ENCODE measurements at places on chromosomes 3 and 15.

DNA sequence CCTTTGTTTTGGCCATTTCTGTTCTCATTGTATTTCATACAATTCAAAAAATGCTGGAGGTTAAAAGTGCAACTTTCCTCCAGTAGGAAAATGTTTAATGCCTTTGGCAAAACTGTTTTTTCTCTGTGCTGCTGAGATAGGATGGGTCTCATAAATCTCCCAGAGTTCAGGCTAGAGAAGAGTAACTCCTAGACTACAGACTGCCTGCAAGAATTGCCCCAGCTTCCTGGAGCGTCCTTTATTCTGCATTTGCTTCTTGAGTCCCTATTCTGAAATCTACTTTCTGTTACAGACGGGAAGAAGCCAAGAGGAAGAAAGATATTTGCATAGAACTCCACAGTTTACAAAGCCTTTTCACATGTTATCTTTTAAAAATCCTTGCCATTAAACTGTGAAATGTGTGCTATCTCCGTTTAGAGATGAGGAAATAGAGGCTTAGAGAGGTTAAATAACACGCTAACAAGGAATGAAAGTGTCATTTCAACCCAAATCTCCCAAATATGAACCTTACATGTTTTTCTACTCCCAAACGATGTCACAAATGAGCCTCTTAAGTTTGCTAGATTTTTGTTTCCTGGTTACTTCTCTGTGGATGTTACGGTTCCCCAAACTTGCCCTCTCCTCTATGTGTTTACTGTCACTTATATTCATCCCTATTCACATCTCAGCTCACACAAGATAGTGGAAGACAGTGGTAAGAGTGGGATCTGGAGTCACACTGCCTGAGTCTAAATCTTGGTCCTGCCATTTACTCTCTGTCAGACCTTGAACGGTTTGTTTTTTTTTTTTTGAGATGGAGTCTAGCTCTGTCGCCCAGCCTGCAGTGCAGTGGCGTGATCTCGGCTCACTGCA lies 17.4 kb downstream of the NANOGP8 start:
- DNase-seq, result no peak

DNA sequence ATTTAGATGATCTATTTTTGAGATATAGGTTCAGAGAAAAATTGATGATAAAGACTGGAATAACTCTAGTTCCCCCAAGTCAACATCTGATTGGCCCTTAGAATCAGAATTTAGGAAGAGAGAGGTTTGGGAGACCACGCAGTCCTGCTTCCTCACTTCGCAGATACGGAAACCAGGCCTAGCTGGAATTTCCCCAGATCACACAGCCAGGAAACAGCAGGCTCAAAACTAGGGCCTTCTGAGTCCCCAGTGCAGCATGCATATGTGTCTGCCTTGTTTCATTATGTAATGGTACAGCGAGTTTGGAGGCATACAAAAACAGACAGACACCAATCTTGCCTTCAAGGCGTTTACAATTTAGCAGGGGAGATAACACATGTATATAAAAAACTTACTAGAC lies 177.1 kb upstream of the ICE2 start:
- DNase-seq, result no peak

GRCh38 chr15:87826119-87826747 lies 430.3 kb downstream of the NTRK3 start:
- no peak for DNase-seq

DNA sequence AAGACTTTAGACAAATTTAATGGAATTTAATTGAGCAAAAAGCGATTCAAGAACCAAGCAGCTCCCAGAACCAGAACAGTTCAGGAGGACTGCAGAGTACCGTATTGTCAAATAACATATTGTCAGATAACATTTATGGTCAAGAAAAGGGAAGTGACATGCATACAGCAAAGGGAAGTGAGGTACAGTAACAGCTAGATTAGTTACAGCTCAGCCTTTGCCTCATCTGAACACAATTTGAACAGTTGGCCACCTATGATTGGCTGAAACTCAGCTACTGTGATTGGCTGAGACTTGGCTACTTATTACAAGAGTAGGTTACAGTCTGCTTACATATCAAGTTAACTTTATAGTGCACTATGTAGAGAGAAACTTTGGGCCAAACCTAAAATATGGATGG lies 21.9 kb downstream of the ZFAND6 start:
- DNase-seq, result no peak

GRCh38 chr15:95903352-95903751 lies 427.1 kb upstream of the NR2F2 start:
- no peak for DNase-seq

DNA sequence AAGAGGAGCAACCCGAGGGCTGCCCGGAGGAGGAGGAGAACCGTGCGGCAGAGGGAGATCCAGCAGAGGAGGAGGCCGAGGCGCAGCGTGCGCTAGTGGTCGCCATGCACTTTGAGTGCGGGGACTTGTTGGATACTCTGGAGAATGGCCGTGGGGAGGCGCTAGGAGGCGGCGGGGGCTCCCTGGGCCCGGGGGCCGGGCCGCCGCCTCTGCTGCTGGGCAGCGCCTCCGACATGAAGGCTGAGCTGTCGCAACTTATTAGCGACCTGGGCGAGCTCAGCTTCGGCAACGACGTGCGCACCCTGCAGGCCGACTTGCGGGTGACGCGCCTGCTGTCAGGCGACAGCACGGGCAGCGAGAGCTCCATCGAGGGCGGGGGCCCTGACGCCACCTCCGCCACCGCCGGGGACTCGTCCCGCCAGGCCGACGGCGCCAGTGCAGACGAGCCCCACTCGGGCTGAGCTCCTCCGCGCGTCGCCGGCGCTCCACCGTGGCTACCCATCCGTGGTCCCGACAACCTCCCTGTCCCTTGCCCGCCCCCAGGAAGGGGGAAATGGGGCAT lies 2.0 kb downstream of the FAM43A start:
- DNase-seq, result peak; percentile 49

DNA sequence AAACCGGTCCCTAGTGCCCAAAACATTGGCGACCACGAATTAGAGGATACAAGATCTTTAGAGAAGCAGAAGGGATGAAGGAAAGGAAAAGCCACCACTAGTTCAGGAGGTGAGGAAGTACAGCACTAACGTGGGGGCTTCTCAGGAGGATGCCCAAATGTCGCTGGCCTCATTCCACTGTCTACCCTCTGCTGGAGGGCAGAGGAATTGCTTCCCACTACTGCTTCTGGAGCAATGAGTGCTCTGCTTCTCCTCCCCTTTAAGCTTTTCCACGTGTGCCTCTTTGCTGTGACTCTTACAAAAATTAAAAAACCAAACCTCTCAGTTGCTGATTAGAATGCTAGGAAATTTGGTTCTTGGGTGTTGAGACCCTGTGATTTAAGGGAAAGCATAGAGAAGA lies 281.3 kb downstream of the CLSTN2 start:
- no peak for DNase-seq

DNA sequence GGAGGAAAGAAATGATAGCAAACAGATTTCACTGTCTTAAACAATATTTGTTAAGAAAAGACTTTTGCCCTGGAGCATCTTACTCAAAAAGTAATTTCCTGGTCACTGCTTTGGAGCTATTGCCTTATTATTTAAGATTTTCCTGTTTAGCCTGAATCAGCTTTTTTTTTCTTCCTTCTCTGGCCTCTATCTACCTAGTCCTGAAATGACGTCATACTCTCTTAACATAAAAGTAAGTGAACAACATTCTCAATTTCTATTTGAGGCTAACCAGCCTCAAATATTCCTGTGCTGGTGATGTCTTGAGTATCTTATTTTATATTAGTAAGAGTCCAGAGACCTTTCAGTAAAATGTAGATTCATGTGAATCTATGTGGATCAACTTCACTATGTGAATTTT lies 221.9 kb upstream of the ALCAM start:
- no peak for DNase-seq

DNA sequence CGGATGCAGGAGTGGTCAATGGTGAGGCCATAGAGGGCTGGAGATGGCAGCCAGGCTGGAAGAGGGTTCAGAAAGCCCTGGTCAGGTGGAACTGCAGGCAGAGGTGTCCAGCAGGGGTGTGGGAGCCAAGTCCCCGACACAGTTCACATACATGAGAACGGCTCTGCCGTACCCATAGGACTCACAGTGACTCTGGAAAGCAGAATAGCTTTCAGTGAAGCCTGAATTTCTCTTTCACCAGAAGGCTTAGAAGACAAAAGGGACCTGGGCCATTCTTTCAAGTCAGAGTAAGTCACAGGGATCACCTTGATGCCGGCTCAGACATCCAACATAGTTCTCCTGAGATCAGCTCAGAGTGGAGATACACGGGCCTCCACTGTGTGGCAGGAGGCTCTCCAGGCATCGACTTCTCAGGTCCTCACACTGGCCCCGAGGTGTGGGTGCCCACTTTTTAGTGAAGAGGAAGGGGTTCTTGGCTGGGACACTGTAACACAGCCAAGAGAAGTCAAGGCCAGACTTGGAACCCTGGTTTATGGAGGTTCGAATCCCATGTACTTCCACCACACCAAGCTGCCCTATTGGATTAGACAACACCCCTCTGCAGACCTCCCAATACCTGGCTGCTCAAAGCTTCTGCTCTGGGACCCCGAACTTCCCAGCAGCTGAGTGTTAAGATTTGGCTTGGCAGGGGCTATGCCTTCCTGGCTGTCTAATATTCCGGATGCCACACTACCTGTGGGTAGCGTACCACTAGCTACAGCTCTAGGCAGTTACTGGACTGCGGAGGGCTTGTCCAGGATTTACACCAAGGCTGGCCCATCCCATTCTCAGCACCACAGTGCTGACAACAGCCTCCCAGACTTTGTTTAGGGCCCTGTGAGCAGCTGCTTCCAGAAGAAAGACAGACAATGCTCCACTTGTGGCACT lies 40.4 kb upstream of the RAB6B start:
- no peak for DNase-seq

DNA sequence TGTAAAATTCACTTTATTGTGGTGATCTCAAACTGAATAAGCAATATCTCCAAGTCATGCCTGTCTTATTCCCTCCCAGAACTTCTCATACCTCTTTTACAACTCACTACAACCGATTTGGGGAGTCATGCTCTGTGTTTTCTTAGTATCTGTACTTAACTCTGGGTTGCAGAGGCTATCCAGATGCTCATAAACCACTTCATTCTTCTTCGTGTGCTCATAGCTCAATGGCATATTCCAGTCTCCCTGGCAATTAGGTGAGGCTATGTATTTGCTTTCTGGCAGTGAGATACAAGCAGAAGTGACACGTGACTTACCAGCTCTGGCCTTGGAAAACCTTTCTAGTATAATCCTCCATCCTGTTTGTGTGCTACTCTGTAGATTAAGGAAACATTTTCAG lies 360.9 kb downstream of the ZNF385D start:
- peak; percentile 42 for DNase-seq

DNA sequence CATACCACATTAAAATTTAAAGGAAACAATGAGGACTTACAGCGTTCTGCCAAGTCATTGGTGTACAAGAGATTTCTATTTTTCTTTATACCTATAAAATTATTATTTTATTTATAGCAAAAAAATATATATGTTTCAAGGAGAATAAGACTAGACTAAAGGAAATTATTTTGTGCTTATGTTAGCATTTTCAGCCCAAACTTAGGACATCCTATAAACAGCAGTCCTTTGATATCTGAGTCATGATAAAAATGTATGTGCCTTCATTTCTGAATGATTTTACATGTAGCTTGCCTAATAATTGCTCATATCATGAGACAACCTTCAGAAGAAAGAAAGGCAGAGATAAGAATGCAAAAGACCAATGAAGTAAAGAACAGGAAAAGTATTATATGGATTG lies 16.7 kb upstream of the CPA3 start:
- no peak for DNase-seq

DNA sequence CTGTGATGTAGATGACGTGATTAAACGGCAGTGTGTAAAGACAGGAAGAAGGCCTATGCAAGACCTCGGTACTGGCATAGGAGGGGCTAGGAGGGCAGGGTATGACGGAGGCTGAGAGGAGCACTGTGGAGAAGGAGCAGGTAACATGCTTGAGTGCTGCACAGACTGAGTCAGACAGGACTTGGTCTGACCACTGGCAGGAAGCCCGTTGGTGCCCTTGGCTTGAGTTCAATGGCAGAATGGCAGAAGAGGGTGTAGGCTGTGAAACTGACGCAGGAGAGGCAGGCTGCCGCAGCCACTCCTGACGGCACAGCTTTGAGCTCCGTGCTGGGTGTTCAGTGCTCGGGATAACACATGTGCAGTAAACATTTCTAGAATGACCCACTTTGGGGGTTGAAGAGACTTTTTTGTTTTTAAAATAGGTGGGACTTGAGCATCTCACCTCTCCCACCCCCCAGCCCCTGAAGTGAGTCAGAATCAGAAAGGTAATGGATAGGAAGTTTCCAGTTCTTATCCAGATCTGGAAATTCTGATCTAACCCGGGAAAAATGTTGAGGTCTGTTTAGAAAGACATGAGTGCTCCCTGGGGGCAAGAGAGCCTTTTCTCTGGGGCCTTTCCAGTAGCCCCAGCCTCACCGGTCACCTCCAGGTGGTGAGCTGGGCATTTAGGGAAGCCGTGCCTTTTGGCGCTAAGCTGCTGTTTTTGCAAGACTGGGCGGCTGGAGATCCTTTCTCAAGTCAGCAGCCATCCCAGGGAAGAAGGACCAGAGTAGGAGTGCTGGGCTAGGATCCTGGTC lies 126.4 kb downstream of the RPLP1 start:
- DNase-seq, result no peak

DNA sequence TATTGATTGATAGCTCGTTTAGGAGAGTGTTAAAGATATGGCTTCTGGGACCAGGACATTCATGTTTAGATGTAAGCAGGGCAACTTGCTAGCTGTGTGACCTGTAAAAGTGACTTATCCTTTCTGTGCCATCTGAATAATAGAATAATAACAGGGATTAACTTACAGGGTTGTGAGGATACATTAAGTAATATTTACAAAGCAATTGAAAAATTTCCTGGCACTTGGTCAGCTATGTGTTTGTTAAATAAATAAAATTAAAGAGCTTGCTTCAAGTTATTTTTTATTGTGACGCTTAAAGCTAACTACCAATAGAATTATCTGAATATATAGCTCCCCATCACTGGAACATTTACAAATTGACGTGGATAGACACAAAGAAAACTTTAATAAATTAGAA lies 287.9 kb upstream of the CDIN1 start:
- no peak for DNase-seq

DNA sequence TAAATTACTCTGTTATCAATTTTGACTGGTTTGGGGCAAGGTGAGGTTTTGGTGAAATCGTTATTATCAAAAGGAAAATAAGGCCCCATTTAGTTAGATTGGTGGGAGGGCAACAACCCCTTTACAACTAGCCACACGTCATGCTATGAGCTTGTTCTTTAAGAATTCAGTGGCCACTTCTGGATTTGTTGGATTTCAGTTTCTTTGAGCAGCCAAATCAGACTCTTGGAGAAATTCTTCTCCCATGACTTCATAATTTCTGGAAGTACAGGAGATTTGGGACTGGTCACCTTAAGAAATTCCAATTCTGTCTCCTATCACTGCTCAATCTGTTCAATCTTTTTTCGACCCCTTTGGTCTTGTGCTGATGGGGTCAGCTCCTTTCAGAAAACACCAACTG lies 14.8 kb upstream of the WNT5A start:
- no peak for DNase-seq

- no peak for DNase-seq
Measured at GRCh38 chr3:193507566-193507965, 47.1 kb downstream of the ATP13A4 start.

GRCh38 chr3:40690749-40691451 lies 166.1 kb downstream of the ZNF621 start:
- DNase-seq, result no peak

GRCh38 chr3:99803297-99803696 lies 14.4 kb upstream of the CMSS1 start:
- DNase-seq, result no peak

All from HCEC 1CT (cell line).